ENCODE measurements at places on chromosomes 2 and 18.

DNA sequence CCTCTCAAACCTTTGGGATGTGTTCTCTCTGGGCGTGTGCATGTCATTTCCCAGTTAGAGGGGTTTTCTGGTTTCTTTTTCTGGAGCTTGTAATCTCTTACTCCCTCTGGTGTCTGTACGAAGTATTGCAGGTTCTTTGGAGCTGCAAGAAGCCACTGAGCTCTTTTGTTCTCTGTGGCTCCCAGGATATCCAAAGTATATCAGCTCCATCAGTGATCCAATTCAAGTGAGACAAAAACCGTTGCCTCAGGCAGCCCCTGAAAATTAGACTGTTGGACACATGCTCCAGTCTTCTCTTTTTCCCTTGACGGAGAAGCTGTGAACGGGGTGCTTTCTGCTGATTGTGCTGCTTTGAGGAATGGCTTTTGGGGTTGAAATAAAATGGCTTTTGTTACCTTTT lies 59.0 kb upstream of the LDLRAD4 start:
- peak; percentile 21 for DNase-seq

- no peak for DNase-seq
Observed at GRCh38 chr2:217661378-217661777, 341.4 kb downstream of the TNS1 start.

GRCh38 chr2:29270701-29271121 lies 155.5 kb downstream of the CLIP4 start:
- no peak for DNase-seq

GRCh38 chr18:76441002-76441667 lies 53.9 kb downstream of the ZNF516 start:
- DNase-seq: no peak

DNA sequence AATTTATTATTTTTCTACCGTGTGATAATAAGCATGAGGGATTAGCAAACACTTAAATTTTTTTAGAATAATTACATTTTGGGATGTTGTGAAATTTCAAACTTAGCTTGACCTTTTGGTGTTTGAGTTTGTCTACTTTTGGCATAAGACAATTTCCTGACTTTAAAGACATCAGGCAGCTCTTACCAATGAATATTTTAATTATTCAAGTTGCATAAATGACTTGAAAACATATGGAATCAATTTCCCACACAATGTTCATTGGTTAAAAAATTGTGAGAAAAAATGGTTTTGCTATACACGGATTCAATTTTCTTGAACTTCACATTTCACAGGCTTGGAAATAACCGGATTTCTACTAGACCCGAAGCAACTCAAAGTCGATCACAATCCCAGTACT lies 243.4 kb downstream of the IKZF2 start:
- no peak for DNase-seq

GRCh38 chr18:34844732-34845459 lies 134.8 kb downstream of the DTNA start:
- no peak for DNase-seq

DNA sequence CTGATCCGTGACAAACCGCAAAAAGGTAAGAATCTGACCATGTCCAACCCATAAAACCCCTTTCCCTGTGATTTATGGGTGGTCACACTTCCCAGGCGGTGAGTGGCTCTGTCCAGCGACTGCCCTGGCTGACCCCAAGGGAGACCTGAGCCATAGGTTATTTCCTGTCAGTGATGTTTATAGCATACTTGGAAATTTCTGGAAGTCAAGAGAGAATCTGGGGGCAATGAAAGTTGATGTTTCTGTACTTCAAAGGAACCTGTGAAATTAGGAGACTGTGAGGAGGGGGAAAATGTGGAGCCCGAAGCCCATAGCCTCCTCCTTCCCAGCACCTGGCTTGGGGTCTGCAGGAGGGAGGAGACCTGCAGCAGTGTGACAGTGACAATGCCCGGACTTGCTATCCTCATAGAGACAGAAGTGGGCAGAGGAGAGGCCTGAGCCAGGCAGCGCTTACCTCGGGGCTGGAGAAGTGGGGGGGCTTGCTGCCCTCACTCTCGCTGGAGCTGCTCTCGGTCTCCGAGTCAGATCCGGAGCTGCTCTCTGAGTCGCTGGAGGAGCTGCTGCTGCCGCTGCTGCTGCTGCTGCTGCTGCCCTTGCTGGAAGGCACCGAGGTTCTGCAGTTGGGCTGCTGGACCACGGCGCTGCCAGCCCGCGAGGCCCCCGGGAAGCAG lies 111.3 kb upstream of the REV1 start:
- DNase-seq: no peak

GRCh38 chr2:173214213-173214612 lies 138.6 kb downstream of the MAP3K20 start:
- DNase-seq: no peak

GRCh38 chr2:199704358-199705238 lies 146.4 kb downstream of the FTCDNL1 start:
- DNase-seq: peak; percentile 25

- no peak for DNase-seq
Observed at GRCh38 chr2:142040556-142040955, 90.3 kb downstream of the LRP1B start.

DNA sequence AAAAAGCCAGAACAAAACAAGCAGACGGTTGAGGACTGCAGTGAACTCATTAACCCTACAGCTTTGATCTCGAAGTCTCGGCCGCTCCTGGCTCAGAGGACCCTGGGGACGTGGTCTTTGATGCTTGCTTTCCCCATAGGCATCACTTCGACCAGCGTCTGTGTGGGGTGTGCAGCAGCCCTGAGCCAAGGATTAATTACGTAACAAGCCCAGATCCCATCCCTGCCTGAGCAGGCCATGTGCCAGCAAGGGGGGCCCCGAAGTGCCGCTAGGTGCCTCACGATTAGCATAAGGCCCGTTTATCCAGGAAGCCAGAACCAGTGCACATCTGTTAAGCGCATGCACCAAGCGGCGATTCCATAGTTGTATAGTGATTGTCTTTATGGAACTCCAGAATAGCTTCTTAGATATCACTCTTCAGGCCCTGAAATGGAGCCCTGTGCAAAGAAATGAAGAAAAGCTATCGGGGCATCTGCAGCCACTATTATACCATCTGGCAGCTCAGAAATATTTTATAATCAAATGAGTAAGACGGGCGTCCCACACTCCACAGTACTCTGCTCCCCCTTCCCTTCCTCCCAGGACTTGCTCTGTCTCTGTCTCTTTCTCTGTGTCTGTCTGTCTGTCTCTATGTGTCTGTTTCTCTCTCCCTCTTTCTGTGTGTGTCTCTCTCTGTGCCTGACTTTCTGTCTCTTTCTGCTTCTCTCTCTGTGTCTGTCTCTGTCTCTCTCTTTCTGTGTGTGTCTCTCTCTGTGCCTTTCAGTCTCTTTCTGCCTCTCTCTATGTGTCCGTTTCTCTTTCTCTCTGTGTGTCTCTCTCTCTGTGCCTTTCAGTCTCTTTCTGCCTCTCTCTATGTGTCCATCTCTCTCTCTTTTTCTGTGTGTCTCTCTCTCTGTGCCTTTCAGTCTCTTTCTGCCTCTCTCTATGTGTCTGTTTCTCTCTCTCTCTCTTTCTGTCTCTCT lies 41.7 kb downstream of the HPCAL1 start:
- DNase-seq: no peak

DNA sequence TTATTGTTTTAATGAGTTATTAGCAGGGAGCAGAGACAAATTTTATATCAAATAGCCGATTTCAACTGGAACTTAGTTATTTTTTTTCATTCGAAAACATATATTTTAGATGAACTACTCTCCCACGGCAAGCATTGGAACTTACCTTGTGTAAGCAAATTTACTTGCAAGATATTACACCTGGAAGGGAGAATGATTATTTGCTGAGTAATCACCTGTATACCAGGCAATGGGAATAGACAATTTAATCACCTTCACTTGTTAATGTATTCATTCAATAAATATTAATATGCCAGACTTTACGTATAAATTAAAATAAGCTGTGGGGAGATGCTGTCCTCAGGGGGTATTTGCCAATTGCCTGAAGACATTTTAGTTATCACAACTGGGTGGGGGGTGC lies 1069.9 kb upstream of the CHAC2 start:
- DNase-seq: no peak

DNA sequence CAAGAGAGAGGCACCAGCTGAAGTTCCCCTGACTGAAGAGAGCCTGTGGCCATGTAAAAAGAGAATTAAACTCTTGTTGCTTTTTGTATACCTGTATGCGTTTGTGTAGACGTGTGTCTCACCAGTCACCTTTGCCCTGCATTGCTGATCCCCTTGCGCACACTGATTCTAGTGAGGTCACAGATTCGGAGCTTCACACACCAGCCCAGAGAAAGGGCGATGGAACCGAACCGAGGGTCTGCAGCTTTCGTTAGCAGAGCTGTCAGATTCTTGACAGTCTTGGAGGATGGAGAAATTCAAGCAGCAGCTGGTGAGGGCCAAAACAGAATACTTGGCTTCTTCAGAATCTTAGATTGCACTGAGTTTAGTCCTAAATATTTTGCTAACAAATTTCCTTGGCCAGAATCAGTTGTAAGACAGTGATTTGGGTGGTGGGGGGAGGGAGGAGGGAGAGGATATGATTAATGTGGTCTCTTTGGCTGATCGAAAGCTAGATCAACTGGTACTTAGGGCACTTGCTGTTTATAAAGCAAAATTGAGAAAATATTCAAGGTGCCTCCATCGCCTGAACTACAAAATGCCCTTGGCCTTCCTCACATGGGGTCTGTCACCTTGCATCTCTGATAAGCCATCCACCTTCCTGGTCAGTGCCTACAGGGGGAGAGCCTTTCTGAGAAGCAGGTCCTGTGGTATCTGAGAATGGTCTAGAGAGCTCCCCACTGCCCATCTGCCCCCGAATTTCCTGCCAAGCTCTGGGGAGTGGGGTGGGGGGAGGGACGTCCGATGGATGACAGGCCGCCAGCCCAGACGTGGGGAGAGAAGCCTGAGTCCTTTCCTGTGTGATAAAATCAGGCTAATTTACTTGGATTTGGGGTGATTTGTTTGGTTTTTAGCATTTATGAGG lies 123.5 kb downstream of the CABLES1 start:
- no peak for DNase-seq

GRCh38 chr18:57836557-57836956 lies 33.4 kb upstream of the ATP8B1 start:
- no peak for DNase-seq

GRCh38 chr2:235639428-235639773 lies 145.6 kb downstream of the AGAP1 start:
- DNase-seq: no peak

DNA sequence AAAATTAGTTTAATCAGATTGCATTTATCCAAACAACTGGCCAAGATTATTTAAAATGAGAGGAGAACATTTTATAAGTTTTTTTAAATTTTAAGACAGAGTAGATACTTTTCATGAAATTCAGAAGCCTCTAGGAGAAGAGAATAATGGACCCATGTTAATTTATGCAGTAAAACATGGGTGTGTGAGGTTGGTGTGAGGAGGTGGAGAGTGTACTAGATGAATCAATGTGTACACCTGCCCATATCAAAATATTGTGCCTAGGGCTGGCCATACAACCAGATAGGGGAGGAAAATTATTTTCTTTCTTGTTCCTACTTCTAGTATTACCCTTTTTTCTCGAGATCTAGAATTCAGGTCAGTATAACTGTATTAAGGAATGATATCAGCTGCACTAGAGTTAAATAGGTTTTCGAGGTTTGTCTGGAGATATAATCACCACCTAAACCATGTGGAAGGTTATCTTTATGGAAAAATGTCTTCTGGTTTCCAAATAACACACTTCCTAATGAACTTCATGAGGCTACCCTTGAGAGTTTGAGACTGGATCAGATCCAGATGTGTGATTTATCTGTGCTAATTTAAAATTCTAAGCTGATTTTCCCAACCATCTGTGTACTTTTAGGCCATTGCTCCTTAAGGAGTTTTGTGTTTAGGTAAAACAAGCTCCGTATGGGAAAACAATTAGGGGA lies 37.6 kb downstream of the TMEM178A start:
- no peak for DNase-seq

DNA sequence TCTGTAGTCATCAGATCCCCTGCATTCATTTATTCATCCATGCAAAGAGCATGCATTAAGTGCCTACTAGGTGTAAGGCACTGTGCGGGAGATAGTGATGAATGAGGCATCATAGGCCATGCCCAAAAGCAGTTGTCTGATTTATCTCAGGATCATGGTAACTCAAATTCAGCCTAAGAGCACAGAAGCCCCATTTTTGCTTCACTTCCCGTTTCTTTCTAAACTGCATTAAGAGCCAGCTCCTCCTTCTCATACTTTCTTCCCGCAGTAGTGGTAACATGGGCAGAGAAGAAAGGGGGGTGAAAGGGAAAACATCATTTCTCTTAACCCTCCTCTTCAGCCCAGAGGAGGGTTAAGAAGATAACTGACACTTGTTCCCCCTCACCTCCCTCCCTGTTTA lies 2.9 kb downstream of the GPR45 start:
- no peak for DNase-seq

GRCh38 chr18:35463050-35463449 lies 34.7 kb downstream of the INO80C start:
- DNase-seq: no peak

GRCh38 chr2:234293973-234294372 lies 202.9 kb downstream of the ARL4C start:
- no peak for DNase-seq

DNA sequence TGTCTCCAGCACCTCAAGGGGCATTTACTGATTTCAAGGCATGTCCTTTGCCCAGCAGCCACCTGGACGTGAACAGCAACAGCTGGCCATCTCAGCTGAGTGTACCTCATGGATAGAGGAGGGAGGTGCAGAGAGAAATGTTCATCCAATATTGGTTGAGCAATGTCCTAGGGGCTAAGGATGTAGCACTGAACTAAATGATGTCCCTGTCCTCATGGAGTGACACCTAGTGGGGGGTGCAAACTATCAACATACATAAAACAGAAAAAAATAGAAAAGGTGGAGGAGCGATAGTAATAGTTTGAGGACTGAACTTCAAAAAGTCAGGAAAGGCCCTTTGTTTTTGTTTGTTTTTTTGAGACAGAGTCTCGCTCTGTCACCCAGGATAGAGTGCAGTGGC lies 4.8 kb upstream of the UGGT1 start:
- DNase-seq: no peak

DNA sequence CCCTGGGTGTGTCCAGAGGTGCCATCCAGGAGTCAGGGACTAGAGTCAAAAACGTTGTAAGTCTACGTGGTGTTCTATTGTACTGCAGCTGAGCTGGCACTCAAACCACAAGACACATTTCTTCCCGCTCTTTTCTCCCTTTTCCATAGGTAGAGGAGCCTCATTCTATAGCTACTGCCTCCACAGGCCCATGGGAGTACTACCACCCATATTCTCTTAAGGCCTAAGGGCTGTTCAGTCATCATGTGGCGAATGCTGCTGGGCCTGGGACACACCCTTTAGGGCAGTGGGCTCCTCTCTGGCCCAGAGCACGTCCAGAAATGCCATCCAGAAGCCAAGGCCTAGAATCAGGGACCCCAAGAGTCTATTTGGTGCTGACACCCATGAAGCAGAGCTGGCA lies 1271.7 kb downstream of the CNTNAP5 start:
- DNase-seq: no peak
